ENCODE measurements at places on chromosomes 5 and 9. TPM values are rescaled to one million over a fixed set of nuclear protein-coding genes. Genes with fewer than 3 reads are reported as not detected.

The TAS2R1 gene
- total RNA-seq = not detected

The FRRS1L gene
- not detected for total RNA-seq

The ANKRD31 gene
- total RNA-seq = 2.7 TPM

The PLPP7 gene
- total RNA-seq = 0.82 TPM

The C1QTNF2 gene
- not detected for total RNA-seq

The NELFB gene
- 45.9 TPM for total RNA-seq

The DPH7 gene
- 80.7 TPM for total RNA-seq

DNA sequence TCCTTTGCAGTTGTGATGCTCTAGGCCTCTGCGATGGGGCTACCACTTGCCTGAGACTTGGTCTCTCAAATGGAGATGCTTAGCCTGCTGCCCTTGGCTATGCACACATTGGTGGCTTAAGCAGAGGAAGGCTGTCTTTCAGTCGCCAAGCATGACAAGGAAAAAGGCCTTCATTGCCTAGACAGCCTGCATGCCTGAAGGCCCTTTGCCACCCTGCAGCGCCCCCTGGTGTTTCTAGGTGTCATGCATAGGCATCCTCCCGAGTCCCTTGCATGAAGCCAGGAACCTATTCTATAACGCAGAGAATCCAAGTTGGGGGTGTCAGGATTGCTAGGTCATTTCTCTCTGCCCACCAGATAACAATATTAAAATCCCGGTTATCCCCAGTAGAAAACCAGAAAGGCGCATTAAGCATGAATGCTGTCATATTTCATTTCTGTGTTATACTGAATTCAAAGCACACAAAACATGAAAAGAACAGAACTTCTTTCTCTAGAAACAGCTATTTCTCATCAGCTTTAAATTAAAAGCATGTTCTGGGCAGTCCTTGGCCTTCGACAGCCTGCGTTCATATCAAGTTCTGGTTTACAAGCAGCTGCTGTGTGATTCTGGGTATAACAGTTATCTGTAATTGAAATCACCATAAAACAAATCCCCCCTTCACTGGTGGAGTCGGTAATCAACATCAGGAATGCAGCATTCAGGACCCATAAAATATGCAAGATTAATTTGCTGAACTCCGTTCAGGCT is 59.7 kb upstream of the TRPC7 start:
- H3K4me3 ChIP-seq = no peak overlapping the region
- no peaks in the 10 kb centered on the region for H3K36me3 ChIP-seq
- no peaks in the 10 kb centered on the region for H3K27me3 ChIP-seq
- no peak overlapping the region for H3K27ac ChIP-seq
- no peaks in the 10 kb centered on the region for H3K4me1 ChIP-seq

DNA sequence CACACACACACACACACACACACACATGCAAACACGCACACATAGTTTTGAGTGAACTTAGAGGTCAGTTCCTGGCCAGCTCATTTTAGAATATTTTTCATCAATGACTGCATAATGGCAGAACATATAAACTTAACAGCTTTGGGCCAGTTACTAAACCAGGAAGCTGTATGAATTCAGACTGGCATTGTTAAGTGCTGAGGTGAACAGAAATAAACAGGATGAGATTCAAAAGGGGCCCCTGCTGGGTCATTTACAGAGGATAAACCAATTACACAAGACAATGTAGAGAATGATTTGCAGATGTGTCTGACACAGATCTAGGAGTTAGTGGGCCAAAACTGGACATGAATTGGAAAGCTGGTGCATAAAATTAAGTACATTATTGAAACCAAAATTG is 44.6 kb downstream of the MARCHF11 start:
- no peak overlapping the region for H3K27ac ChIP-seq
- H3K27me3 ChIP-seq = no peaks in the 10 kb centered on the region
- no peaks in the 10 kb centered on the region for H3K4me1 ChIP-seq
- DNase-seq = no peak
- H3K36me3 ChIP-seq = no peaks in the 10 kb centered on the region
- no peak overlapping the region for H3K4me3 ChIP-seq

DNA sequence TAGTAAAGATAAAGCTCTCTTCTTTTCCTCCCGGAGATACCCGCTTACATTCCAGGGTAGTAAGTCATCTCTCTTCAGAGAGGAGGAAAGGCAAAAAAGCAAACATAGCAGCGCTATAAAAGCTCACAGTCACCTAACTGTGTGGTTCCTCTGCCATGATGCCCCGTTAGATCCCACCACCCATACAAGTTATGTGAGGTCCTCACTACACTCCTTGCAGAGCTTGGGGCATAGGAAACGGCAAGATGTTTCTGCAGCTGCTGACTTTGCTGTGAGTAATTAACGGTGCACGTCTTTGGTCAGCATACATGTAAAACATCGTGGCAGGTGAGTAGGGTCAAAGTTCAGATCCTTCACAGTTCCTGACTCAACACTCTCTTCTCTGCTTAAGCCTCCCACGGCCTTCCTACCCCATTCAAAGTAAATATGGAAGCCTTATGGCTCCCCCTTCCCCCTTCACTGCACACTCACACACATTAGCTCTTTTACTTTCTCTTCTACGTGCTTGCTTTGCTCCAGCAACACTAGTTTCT is 218.9 kb downstream of the DIRAS2 start:
- no peaks in the 10 kb centered on the region for H3K4me1 ChIP-seq
- peaks cover 19% of the 10 kb centered on the region for H3K27me3 ChIP-seq
- H3K36me3 ChIP-seq = no peaks in the 10 kb centered on the region
- no peak overlapping the region for H3K4me3 ChIP-seq
- no peak for DNase-seq

DNA sequence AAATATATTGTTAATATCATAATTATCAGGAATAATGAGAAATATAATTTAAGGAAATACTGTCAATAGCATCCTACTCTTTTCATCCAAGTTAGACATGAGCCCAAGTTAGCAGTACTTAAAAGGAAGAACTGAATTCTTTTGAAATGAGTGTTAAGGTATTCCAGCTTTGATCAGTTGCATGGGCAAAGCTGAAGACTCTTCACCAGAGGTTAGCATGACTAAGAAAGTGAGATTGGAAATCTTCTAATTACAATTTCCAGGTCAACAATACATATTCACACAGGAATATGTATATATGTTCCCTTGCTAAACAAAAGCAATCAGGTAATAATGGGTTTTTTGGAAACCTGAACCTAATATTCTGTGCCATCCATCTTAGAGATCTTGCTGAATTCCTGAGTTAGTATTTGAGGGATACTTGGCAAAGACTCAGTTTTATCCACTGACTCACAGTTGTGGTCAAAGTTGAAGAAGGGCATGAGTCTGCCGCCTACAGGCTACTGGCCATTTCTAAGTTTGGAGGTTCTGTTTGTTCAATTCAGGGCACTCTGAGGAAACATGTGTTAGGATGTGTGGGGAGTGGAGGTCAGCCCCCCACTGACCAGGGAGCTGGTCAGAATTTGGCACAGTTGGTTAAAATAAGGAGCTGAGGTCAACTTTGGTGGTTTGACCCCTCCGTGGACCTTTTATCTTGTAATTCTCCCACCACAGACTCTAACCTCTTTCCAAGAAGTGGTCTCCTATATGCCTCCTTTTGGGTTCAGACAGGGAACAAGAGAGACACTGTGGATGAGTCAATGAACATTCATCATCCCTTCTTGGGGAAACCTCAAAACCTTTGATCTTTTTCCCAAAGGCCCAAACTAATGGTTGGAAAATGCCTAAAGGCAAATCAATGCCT is 118.3 kb downstream of the PIK3R1 start:
- H3K27ac ChIP-seq = no peak overlapping the region
- peaks cover 2% of the 10 kb centered on the region for H3K4me1 ChIP-seq
- H3K36me3 ChIP-seq = no peaks in the 10 kb centered on the region
- H3K27me3 ChIP-seq = no peaks in the 10 kb centered on the region

DNA sequence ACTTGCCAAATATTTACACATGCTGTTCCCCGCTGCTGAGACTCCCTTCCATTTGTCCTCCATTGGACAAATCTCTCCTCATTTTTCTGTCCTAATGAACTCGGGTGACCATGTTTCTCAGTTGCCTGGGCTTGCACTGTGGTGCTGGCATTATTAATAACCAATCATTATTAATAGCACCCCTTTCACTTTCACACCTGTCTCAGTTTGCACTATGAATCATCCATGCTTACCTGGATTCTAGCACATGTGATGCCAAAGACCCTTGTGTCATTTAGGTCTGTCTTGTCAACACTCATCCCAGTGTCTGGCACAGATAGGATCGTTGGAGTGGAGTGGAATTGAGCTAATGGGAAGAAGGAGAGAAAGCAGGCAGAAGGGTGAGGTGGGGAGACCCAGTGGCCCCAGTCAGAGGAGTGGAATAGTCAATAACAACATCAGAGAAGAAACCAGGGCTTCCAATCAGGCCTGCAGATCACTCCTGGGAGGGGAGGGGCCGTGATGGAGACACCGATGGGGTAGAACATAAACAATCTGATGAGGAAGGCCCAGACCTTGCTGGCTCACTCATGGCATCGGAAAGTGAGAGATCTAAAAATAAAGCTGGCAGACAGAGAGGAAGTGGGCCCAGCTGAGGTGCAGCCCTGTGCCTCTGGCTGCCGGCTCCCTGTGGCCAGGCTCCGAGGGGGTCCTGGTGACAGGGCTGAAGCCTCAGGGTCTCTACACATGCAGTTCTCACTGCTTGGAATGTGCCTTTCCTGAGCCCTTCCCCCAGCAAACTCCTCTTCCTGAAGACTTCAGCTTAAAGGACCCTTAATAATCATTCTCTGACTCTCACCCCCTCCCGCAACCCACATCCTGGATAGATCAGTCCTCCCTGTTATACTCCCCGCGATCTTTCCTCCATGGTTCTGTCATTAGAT is 33.5 kb upstream of the CRB2 start:
- no peaks in the 10 kb centered on the region for H3K27me3 ChIP-seq
- peaks cover 73% of the 10 kb centered on the region for H3K4me1 ChIP-seq
- H3K27ac ChIP-seq = peak overlapping the region; percentile 94
- peak overlapping the region; percentile 72 for H3K4me3 ChIP-seq

GRCh38 chr5:3197304-3198073 is 398.1 kb upstream of the IRX1 start:
- DNase-seq = no peak
- H3K4me1 ChIP-seq = peaks cover 2% of the 10 kb centered on the region
- H3K27ac ChIP-seq = no peak overlapping the region
- no peaks in the 10 kb centered on the region for H3K36me3 ChIP-seq
- H3K27me3 ChIP-seq = peaks cover 38% of the 10 kb centered on the region
- no peak overlapping the region for H3K4me3 ChIP-seq

DNA sequence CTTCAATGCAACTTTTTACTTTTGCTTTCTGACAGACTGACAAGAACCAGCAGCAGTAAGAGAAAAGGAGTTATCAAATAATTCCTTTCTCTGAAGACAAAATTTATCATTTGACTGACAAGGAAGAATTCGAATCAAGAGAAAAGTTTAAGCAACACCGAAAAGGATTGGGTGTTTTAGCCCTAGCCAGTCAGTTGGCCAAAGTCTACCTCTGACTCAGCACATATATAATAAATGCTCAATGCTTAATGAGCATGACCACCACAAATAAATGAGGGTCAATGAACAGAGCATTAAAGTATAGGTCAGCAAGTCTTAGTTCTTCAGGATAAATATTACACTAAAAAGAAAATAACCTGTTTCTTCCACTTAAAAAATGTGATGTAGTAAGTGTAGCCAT is 1603.5 kb upstream of the C9orf72 start:
- H3K36me3 ChIP-seq = no peaks in the 10 kb centered on the region
- no peak overlapping the region for H3K27ac ChIP-seq
- H3K27me3 ChIP-seq = no peaks in the 10 kb centered on the region
- H3K4me3 ChIP-seq = no peak overlapping the region

GRCh38 chr9:123586275-123586674 is 230.3 kb downstream of the CRB2 start:
- H3K4me1 ChIP-seq = no peaks in the 10 kb centered on the region
- H3K36me3 ChIP-seq = peaks cover 62% of the 10 kb centered on the region
- H3K4me3 ChIP-seq = no peak overlapping the region
- no peak overlapping the region for H3K27ac ChIP-seq

Measured in naive thymus-derived CD8-positive, alpha-beta T cell (primary cell).